Mucosa of descending colon (tissue), 3 donors: ENCODE measurements at places on chromosomes 3 and 15. TPM values are rescaled to one million over a fixed set of nuclear protein-coding genes. Genes with fewer than 3 reads are reported as not detected.

TMEM158 gene
- total RNA-seq: 6.1 TPM

LDHAL6B gene
- total RNA-seq: not detected

HTR3E gene
- 0.70 TPM for total RNA-seq

PRR23B gene
- not detected for total RNA-seq

KBTBD13 gene
- total RNA-seq: not detected

DNA sequence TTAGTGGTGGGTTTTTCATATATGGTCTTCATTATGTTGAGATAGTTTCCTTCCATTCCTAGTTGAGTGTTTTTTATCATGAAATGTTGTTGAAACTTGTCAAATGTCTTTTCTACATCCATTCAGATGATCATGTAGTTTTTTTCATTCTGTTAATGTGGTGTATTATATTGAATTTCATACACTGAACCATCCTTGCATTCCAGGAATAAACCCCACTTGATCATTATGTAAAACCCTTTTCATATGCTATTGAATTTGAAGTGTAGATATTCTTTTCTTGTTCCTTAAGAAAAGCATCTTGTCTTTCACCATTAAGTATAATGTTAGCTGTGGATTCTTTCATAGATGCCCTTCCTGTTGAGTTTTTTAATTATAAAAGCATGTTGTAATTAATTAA lies 42.9 kb downstream of the PIAS1 start:
- DNase-seq: no peak

DNA sequence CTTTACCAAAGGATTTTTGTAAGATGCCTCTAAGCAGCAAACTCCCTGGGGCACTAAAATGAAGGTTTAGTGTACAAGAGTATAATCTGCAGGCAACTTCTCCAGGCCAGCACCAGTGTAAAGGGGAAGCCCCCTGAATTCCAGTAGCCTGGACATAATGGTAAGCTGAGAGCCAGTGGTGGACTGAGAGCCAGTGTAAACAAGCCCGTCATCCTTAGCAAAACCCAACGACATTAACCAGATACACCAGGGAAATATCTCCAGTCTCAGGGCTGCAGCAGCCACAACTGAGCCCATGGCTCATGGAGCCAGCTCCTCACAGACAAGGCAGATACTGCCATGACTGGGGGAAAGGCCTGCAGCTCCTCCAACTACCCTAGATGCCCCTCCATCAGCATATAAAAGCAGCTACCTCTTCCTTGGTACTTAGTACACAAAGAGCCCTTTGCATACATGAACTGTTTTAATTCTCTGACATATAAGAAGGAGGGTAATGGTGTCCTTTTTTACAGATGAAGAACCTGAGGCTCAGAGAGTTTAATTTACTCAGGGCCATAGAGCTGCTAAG lies 21.7 kb downstream of the PARP16 start:
- DNase-seq: no peak

- no peak for DNase-seq
These were observed 62.5 kb downstream of the CBLB start for GRCh38 chr3:105806359-105806758.

GRCh38 chr3:159733194-159733860 lies 255.3 kb upstream of the IL12A start:
- DNase-seq: no peak

DNA sequence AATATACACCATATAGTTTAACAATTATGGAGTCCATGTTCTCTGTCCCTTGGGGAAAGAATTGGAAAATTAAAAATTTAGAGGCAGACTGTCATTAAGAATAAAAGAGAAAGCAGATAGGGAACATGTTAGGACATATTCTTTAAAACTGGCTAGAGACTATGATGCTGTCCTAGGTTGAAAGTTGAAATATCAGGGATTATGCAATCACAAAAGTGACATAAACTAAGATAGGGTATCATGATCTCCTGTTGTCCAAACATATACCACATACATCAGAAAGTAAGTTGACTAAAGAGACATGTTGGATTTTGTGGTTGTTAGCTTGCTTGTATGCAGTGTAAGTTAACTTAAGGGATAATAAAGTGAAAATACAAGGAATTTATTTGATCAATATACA lies 9.9 kb upstream of the EID1 start:
- DNase-seq: no peak

DNA sequence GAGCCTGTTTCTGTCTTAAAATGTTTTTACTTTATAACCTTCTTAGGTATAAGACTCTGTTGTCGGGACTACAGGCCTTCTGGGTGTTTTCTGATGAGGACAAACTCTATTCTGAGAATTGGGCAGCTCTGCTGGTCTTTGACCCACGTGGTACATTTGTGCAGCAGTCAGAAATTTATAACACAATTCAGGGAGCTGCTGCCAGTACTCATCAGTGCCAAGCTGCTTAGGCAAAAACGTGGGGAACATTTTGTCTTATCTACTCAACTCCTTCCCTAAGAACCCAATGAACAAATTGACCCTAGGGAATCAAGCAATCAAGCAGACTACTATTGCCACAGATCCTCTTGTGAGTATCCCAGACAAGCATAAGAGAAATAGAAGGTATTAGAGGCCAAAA lies 180.7 kb upstream of the PDZRN3 start:
- DNase-seq: no peak

GRCh38 chr15:45801543-45801942 lies 166.7 kb downstream of the SQOR start:
- DNase-seq: no peak
